ENCODE measurements at places on chromosomes 4 and X. TPM values are rescaled to one million over a fixed set of nuclear protein-coding genes. Genes with fewer than 3 reads are reported as not detected.
A peak's percentile ranks its signal among the peaks of the same experiment; 100 is the strongest.

TRIM75 gene
- not detected for total RNA-seq

ZGRF1 gene
- 2.6 TPM for total RNA-seq

- DNase-seq = no peak
These were observed 2.5 kb downstream of the CYBB start for GRCh38 chrX:37782359-37782758.

DNA sequence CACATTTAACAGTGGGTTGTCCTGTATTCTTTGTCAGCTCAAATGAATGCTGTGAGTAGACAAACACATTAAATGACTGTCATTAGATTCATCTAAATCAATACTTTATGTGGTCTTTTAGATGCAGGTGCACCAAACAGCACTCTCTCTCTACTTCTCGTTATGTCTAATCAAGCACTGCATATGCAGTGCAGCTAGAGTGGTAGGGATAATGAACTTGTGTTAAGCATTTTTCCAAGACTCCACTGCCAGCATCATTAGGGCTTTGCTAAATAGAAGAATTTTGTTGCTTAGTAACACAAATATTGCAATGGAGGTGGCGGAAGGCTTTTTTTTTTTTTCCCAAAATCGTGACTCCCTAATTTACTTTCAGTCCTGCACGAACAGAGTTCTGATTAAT lies 447.0 kb upstream of the GALNT7 start:
- DNase-seq = no peak

GRCh38 chrX:152155766-152156310 lies 17.5 kb upstream of the MAGEA10 start:
- DNase-seq = no peak

- DNase-seq = no peak
These were observed 15.2 kb downstream of the SNX25 start for GRCh38 chr4:185224597-185224996.

HMGN5 gene
- total RNA-seq = 4.6 TPM

DNA sequence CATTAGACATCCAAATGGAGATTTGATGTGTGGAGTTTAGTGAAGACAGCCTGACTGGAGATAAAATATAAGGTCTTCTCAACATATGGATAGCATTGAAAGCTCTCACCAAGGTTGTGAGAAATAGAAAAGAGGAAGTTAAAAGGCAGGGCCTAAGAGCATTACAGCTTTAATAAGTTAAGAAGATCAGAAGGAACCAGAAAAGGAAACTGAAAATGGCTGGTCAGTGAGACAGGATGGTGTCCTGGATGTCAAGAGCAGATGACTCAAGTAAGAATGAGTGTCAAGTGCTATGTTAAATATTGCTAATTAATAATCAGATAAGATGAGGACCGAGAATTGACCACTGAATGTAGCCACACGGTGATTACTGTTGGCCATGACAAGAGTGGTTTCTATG lies 642.9 kb downstream of the STPG2 start:
- no peak for DNase-seq

ATOH1 gene
- total RNA-seq = not detected

- no peak for DNase-seq
These were observed 178.2 kb downstream of the NAF1 start for GRCh38 chr4:162988530-162988929.

- no peak for DNase-seq
These were observed 168.9 kb downstream of the TRIML1 start for GRCh38 chr4:188308142-188308541.

GRCh38 chr4:86594559-86595425 lies 677 bp downstream of the PTPN13 start:
- DNase-seq = peak; percentile 33

GYPB gene
- not detected for total RNA-seq

DNA sequence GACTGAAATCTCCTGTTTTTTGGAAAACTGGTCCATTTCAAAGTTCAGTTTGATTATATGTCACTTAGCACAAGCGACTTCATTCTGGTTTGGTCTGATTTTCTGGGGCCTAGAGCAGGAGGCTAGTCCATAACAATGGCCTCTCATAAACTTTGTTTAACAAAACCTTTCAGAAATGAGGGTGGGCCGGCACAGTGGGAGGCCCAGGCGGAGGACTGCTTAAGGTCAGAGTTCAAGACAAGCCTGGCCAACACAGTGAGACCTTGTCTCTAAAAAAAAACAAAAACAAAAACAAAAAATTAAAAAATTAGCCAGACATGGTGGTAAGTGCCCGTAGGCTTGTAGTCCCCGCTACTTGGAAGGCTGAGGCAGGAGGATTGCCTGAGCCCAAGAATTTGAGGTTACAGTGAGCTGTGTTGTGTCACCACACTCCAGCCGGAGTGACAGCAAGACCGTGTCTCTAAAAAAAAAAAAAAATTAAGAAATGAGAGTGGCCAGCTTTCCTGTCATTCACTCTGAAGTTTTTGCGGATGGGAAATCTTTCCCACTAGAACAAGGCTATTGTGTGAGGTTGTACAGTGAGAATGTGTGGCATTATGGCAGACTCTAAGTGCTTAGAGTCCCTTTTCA lies 1.2 kb upstream of the PLAC8 start:
- no peak for DNase-seq

CHM gene
- total RNA-seq = 15.3 TPM

GRCh38 chr4:2085496-2085901 lies 26.4 kb downstream of the NAT8L start:
- no peak for DNase-seq

- DNase-seq = no peak
These were observed 3.1 kb downstream of the SLITRK4 start for GRCh38 chrX:143632625-143633410.

DNA sequence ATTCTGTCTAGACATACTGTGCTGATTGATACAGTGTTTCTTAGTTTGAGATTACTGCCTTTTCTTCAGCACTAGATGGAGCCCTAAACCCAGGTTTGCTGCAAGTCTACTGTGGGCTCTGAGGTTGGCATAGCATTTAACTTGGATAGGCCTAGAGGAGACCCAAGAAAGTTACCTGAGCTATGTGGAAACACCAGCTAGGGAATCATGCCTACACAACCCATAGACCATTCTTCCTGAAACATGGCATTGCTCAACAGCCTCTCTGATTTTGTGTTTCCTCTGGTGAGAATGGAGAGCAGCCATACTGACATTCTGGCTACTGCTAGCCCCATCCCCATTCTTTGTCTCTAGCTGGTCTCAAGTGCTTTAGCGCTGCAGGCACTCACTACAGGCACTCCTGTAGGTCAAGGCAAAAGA lies 287.7 kb upstream of the PCDH18 start:
- DNase-seq = no peak

SRPX2 gene
- total RNA-seq = 9.2 TPM
